Cerebellum (tissue), 4 donors: ENCODE measurements at places on chromosomes 2 and 18.

GRCh38 chr18:25181581-25181980 is 170.4 kb downstream of the ZNF521 start:
- DNase-seq, result no peak

GRCh38 chr2:46821600-46821999 is 94.0 kb downstream of the MCFD2 start:
- no peak for DNase-seq

- DNase-seq, result no peak
Measured at GRCh38 chr2:268323-268722, 3.6 kb downstream of the ACP1 start.

DNA sequence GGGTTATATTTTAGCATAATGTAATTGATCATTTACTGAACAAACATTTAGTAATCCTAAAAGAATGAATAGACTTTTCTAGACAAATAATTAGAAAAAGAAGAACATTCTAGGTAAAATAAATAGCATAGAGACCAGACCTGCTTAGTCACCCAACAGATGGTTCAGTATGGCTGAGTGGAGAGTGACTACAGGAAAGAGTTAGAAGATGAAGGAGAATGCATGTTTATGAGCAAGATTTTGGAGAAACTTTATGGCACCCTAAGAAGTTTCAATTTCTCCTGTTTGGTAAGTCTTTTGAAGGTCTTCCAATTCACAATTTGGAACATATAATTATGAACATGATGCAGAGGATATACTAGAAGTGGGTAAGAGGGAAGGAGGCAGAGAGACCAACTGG is 32.9 kb downstream of the FAP start:
- no peak for DNase-seq

DNA sequence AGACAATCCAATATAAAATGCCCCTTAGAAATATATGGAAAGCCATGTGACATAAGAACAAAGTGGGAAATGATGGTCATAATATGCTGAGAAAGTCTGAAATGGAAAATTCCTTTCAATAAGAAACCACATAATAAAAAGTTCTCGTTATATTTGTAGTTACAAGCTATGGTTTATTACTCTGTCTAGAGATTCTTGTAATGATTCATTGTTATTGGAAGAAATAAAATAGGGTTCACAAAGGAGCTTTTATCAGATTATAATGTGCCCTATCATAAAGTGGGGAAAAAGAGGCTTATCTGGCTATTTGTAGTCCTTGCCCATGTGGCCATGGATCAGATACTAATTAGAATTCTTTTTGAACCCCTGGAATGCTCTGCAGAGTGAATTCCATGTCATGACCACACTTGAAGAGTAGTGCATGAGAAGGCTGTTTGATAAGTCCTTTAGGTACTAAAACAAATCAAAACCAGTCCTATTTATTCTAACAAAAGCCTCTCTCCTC is 420.7 kb upstream of the NRP2 start:
- DNase-seq, result no peak
